ENCODE measurements at places on chromosomes 5 and 9.
A peak's percentile ranks its signal among the peaks of the same experiment; 100 is the strongest.

DNA sequence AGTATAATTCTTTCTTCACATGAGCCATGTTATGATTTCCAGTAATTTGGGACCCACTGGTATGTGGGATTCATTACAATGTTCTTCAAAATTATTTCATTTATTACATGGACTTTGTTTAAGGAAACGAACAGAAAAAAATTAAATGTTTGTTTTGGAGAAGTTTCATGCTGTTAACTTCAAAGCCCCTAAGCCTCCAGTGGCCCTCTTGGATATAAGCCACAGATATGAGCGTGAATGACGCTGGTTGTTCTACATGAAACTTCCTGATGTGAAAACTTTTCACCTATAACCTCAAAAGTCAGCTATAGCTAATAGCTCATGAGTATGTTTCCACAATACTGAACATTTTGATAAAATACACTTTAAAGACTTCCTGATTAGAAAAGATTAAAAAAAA is 334.2 kb downstream of the PDE4D start:
- no peak for DNase-seq

GRCh38 chr9:95406121-95406520 is 88.6 kb upstream of the FANCC start:
- DNase-seq: no peak

GRCh38 chr5:19266791-19267190 is 721.2 kb downstream of the CDH18 start:
- no peak for DNase-seq

GRCh38 chr5:94793816-94794198 is 175.3 kb downstream of the SLF1 start:
- DNase-seq: no peak

DNA sequence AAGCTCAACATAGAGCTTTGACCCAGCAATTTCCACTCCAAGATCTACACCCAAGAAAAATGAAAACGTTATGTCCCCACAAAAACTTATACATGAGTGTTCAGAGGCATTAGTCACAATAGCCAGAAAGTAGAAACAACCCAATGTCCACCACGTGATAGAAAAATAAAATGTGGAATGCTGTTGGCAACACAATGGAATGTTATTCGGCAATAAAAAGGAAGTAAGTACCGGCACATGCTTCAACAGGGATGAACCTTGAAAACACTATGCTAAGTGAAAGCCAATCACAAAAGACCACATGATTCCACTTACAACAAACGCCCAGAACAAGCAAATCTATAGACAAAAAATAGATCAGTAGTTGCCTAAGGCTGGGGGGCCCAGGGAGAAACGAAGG is 6.0 kb downstream of the UBQLN1 start:
- DNase-seq: no peak

DNA sequence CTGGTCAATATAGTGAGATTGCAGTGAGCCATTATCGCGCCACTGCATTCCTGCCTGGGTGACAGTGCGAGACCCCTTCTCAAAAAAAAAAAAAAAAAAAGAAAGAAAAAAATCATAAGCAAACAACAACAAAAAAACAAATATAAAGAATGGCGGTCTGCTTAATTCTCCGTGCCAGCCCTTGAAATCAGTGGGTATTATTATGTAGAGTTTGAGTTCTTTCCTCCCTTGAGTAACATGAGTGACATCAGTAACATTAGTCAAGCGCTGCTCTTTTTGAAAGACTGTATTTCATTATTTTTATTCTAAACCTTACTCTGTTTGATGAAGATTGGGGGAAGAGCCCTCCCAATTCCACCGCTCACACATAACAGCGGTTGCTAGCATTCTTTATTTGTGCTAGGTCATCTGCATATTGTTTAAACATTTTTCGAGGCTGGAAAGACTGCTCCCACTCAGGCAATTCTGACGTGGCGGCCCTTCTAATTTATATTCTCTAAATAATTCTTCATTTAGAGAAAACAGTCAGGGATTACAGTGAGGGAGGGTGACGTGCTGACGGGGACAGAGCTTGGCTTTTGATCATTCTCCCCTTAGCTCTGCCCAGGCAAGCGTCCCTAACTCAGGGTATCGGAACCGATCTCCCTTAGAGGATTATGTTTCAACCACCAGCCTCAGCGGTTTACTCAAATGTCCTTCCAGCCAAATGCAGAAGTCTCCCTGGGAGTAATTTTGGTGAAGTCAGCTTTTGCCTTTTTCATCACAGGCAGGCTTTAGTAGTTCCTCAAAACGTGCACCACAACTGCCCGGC is 860 bp upstream of the MARCHF6 start:
- peak; percentile 78 for DNase-seq

DNA sequence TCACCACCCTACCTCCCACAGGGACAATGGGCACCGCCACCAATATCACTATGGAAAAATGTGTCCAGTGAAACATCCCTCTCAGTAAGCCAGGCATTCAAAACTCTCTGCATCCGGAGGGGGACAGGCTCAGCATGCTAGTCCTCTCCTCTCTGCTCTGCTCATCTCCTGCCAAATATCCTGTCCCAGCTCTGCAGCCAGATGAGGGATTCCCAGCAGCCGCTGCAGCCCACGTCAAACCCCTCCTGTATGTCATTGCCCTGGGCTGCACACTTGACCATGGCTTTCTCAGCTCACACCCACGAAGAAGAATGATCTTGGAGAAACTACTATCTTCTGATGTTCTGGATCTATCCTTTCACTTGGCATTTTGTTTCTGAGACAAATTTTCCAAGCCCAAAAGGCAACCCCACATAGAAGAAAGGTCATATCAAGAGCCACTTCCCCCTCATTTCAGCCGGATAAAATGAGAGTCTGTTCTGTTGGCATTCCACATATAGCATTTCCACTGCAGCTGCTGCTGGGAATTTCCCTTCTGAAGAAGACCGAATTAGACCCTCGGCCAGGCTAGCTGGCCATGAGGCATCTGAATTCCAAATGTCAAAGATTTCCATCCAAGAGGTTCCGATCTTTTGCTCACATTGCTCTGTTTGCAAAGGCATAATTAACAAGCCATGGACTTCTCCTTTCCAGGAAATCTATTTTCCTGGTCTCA is 338.0 kb downstream of the ACTL7B start:
- DNase-seq: no peak

DNA sequence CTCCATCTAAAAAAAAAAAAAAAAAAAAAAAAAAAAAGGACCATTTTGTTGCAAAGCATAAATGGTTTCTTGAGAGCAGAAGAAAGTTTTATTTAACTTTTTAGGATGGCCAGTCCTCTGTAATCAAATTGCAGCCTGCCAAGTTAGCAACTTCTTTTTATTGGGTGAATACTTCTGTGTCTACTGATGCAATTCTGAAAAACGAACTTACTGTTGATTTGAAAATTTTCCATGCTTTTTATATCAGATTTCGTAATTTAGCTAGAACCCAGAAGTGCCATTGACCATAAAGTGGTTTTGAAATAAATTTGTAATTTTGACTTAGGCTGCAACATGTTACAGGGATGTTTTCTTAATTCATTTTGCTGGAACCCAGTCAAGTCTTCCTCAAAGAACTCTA is 269.1 kb upstream of the ACTBL2 start:
- DNase-seq: no peak

DNA sequence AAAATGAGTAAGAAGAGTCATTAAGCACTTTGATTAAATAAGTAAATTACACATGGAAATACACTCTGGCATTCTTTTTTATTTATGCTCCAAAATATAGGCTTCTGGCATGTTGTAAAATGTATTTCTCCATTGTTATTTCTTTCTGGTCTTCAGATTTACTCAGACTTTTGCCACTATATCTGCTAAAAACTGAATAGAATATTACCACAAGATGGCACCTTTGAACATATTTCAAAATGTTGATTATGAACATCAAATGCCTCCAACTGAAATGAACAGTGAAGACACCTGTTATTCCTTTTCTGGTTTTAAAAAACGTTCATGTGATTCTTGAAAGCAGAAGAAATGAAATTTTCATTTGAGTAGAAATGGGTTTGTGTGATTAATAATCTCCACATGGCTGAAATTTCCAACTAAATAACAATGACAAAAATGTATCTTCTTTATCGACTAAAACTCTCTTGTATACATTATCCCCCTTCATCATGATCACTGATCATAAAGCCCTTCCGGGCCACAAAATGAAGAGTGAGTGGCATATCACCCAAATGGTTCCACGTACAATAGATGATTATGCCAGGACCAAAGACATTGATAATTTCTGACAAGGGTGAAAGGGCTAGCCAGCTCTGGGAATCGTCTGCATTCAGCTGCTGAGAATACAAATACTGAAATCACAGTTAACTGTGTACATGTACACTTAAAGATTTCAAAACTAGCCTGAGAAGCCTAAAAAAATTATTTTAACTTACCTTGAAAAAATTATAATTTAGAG is 23.8 kb downstream of the TYRP1 start:
- DNase-seq: no peak

- DNase-seq: no peak
Observed at GRCh38 chr9:99192786-99193465, 28.8 kb downstream of the ALG2 start.

DNA sequence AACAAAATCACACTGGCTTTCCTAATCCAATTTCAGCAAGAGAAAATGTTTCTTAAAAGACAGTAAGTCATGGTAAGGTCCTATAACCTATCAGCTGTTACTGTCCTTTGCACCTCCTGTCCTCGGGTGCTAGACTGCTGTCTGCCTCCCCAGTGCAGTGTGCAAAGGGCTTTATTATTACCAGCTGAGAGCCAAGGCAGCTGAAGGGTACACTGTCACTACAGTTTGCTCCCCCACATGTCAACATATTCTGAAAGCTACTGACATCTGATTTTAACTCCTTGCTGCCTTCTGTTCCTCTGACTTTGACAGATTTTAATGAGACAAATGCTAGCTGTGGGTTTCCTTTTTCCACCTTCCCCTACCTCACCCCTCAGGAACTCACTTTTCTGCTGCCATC is 389.4 kb upstream of the SLC24A2 start:
- no peak for DNase-seq

GRCh38 chr5:59485107-59485506 is 408.4 kb downstream of the PDE4D start:
- no peak for DNase-seq

DNA sequence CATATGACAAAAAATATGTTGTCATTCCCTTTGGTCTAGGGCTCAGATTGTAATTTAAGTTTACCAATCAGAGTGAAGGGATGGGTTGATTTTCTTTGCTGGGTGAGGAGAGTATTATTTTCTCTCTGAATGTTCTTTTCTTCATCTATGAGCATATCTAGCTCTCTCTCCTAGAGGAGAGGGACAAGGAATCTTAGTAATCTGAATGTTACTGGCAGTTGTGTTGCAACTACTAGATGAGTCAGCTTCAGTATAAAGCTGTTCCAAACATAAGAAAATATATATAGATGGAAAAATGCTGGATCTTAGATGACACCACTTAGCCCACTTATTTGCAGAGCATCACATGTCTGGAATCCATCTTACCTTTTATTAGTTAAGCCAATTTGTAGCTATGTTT is 259.3 kb downstream of the TUSC1 start:
- DNase-seq: no peak

DNA sequence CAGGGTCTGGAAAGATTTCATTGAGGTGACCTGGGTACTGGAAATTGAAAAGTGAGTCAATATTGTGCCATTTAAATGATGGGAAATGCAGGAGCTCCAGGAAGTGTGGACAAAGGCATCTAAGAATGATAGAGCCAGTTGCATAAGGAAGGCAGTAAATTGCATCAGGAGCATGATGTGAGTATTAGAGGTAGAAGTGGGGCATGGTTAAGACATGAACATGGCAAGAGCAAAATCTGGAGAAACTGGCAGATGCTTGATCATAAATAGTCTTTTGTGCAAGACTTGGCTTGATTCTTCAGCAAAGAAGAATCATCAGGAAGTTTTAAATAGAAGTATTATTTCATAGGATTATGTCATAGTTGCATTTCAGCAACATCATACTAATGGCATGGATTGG is 157.4 kb upstream of the PUM3 start:
- DNase-seq: no peak

DNA sequence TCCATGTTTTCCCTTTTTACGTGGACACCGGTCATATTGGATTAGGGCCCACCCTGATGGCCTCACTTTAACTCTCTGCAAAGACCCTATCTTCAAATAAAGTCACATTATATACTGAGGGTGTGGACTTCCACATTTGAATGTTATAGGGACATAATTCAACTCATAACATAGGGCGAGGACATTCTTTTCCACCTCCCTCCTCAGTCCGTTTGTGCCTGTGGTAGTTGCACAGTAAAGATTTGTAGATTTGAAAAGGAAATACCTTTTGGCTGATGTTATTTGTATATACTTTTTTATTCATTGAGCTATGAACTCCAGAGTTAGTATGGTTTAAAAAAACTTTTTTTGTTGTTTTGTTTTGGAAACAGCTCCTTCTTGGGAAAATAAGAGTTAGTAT is 51.0 kb upstream of the DHFR start:
- no peak for DNase-seq

GRCh38 chr5:19978476-19978875 is 9.5 kb downstream of the CDH18 start:
- DNase-seq: no peak

DNA sequence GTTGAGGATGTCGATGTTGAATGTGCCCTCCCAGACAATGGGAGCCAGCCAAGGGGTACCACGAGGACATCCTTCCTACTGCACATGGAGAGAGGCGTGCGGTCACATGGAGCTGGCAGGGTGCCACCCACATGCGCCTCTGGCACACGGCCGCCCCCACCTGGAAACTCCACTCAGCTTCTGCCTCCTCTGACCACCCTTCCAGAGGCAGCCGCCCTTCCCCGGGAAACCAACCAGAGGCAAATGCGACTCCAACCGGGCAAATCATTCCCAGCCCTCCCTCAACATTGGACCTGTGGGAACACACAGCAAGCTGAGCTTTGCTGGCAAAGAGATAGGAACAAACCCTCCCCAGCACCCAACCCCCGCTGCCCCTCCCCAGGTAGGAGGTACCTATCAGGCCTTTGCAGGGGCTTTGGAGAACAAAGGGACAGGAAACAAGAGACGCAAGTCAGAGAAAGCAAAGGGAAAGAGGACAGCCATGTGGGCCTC is 17.5 kb downstream of the ABO start:
- DNase-seq: no peak

DNA sequence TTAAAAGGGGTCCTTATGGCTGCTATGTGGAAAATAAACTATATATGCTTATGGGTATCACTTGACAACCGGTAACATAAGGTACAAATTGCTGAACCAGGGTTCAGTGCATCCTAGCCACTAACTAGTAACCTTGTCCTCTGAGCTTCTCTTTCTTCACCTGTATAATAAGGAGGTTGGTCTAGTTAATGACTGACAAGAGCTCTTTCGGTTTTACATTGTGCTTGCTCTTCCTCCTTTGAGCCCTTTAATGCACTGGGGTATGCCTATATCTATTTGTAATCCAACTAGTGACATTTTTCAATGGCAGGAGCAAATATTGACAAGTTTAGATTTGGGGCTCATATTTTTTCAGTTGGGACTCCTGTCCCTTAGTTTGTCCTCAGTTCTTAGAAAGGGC is 66.1 kb downstream of the NPR3 start:
- no peak for DNase-seq

GRCh38 chr9:107874591-107875369 is 385.2 kb upstream of the KLF4 start:
- DNase-seq: no peak

DNA sequence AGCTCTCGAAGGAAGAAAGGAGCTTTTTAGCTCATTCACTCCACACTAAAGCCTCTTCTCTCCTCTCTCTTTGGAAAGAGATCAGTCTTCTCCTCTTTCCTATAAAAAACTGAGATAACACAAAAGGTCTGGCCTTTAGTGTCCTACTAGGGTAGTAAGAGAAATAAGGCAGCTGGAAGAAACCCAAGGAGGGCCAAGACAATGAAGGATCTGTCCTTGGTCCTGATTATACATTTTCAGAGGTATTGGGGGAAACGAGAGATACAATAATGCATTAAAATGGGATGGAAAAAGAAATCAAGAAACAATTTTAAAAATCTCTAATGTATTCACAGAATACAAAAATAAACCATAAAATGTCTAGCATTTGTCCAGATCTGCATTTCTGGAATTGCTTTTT is 184.0 kb downstream of the SLF1 start:
- DNase-seq: no peak

Data from NCI-H510A treated with DMSO at 0.1 percent for 48 hours (cell line).